ENCODE measurements at places on chromosomes 13 and 19.
A peak's percentile ranks its signal among the peaks of the same experiment; 100 is the strongest.

DNA sequence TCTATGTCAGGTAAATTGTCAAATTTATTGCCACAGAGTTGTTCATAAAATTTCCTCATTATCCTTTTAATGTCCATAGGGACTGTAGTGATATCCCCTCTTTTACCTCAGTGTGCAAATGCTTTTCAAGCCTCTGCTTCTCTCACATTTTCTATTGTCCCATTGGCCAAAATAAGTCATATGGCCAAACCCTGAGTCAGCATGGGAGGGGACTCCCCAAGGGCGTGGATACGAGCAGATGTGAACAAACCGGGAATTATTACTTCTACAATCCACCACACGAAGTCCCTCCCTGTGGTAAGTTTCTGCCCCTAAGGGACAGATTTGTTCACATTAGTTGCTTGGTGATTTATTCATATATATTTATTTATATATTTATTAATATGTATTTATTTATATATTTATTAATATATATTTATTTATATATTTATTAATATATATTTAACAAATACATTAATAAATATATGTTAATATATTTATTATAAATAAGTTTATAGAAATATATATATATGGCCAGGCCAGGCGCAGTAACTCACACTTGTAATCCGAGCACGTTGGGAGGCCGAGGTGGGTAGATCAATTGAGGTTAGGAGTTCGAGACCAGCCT lies 20.1 kb upstream of the CAMSAP3 start:
- no peaks in the 10 kb centered on the region for H3K36me3 ChIP-seq
- no peak overlapping the region for H3K27ac ChIP-seq
- no peak for DNase-seq
- no peaks in the 10 kb centered on the region for H3K27me3 ChIP-seq

- no peaks in the 10 kb centered on the region for H3K27me3 ChIP-seq
- H3K27ac ChIP-seq: no peak overlapping the region
- no peak for DNase-seq
These were observed 53.6 kb downstream of the LMO7 start for GRCh38 chr13:75689686-75690085.

DNA sequence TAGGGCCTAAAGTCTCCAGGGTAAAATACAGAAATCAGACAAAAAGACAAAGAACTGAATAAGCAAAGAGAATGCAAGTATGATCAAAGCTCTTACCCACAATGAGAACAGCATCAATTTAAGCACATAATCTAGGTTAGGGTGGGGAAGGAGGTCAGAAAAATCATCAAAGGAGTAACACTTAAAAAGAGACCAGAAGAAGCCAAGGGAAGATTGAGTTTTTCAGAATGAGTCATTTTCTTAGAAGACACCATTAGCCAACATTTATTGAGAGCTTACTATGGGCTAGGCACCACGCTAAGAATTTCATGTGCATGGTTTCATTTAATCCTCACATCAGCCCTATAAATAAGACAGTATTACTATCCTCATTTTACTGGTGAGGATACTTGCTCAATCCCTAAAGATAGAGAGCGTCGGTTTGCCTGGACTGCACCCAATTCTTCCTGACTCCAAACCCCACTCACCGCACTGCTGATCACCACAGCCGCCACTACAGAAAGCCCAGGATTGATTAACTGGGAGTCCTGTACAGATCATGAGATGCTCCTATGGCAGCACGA lies 1.7 kb upstream of the SHISA2 start:
- DNase-seq: no peak
- no peaks in the 10 kb centered on the region for H3K36me3 ChIP-seq
- no peaks in the 10 kb centered on the region for H3K4me1 ChIP-seq
- H3K27ac ChIP-seq: no peak overlapping the region
- peaks cover 4% of the 10 kb centered on the region for H3K27me3 ChIP-seq
- H3K4me3 ChIP-seq: no peak overlapping the region

- no peak for DNase-seq
- no peaks in the 10 kb centered on the region for H3K36me3 ChIP-seq
- no peaks in the 10 kb centered on the region for H3K4me1 ChIP-seq
These were observed 167.2 kb upstream of the KLF12 start for GRCh38 chr13:74301258-74301935.

DNA sequence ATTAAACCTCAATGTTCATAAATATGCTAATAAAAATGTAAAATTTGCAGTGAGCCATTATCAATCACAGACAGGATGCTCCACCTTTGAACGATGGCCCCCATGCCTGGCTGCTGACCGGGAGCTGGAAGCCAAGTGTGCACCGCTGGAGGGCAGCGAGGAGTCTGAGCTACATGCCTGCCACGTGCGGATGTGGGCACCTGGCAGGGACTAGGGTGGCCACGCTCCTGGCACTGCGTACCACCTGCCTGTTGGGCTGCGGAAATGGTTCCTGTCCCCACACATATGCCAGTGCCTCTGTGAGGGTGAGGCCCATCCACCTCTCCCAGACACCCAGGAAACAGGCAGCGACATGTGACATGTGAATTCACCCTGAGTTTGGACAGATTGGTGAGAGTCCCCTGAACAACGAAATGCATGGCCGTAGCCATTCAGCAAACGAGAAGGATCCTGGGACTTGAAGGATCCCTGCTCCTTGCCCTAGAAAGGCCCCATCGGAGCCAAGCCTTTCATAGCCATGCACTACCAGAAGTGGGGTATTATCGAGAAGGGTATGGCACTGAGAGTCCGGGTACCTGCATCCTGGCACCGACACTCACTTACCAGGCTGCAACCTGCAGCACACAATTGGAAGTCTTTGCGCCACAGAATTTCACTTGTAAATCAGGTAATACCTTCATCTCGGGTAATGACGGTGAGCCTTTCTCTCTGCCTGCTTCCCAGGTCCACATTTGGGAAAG lies 35.8 kb downstream of the TSHZ3 start:
- no peaks in the 10 kb centered on the region for H3K36me3 ChIP-seq
- DNase-seq: no peak
- H3K4me1 ChIP-seq: no peaks in the 10 kb centered on the region
- no peak overlapping the region for H3K4me3 ChIP-seq

GRCh38 chr13:70732611-70733010 lies 624.4 kb upstream of the KLHL1 start:
- no peaks in the 10 kb centered on the region for H3K36me3 ChIP-seq
- H3K27ac ChIP-seq: no peak overlapping the region
- H3K4me3 ChIP-seq: no peak overlapping the region
- no peaks in the 10 kb centered on the region for H3K4me1 ChIP-seq

- no peak overlapping the region for H3K4me3 ChIP-seq
- H3K36me3 ChIP-seq: no peaks in the 10 kb centered on the region
- peaks cover 11% of the 10 kb centered on the region for H3K4me1 ChIP-seq
- no peak overlapping the region for H3K27ac ChIP-seq
- DNase-seq: no peak
These were observed 64.0 kb downstream of the ALOX5AP start for GRCh38 chr13:30799356-30799824.

GRCh38 chr13:31261241-31261640 lies 61.5 kb downstream of the B3GLCT start:
- H3K4me3 ChIP-seq: no peak overlapping the region
- H3K27me3 ChIP-seq: no peaks in the 10 kb centered on the region
- no peak for DNase-seq
- H3K4me1 ChIP-seq: no peaks in the 10 kb centered on the region
- no peaks in the 10 kb centered on the region for H3K36me3 ChIP-seq

GRCh38 chr13:91375116-91375729 lies 23.2 kb upstream of the GPC5 start:
- no peak overlapping the region for H3K27ac ChIP-seq
- no peaks in the 10 kb centered on the region for H3K36me3 ChIP-seq
- DNase-seq: no peak
- H3K27me3 ChIP-seq: no peaks in the 10 kb centered on the region
- H3K4me3 ChIP-seq: no peak overlapping the region

DNA sequence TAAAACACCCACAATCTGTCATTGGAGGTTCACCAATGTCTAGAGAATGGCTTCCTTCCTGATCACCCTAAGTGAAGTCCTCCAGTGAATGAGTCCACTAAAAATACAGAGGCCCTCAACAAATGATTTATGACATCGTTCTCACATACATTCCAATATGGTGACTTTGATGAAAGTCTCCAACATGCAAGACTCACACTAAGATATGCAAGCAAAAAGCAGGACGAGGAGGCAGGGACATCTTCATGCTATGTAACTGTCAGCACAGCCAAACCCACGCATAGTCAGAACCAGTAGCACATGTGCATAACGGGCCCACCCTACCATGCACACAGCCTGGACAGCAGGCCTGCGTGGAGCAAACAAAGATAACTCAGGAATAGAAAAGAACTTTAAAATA lies 16.6 kb upstream of the LSM14A start:
- H3K4me1 ChIP-seq: no peaks in the 10 kb centered on the region
- no peaks in the 10 kb centered on the region for H3K27me3 ChIP-seq
- H3K4me3 ChIP-seq: no peak overlapping the region

GRCh38 chr19:18650021-18650390 lies 13.2 kb downstream of the KLHL26 start:
- H3K27me3 ChIP-seq: no peaks in the 10 kb centered on the region
- no peak overlapping the region for H3K4me3 ChIP-seq
- DNase-seq: no peak
- H3K4me1 ChIP-seq: peaks cover 18% of the 10 kb centered on the region

DNA sequence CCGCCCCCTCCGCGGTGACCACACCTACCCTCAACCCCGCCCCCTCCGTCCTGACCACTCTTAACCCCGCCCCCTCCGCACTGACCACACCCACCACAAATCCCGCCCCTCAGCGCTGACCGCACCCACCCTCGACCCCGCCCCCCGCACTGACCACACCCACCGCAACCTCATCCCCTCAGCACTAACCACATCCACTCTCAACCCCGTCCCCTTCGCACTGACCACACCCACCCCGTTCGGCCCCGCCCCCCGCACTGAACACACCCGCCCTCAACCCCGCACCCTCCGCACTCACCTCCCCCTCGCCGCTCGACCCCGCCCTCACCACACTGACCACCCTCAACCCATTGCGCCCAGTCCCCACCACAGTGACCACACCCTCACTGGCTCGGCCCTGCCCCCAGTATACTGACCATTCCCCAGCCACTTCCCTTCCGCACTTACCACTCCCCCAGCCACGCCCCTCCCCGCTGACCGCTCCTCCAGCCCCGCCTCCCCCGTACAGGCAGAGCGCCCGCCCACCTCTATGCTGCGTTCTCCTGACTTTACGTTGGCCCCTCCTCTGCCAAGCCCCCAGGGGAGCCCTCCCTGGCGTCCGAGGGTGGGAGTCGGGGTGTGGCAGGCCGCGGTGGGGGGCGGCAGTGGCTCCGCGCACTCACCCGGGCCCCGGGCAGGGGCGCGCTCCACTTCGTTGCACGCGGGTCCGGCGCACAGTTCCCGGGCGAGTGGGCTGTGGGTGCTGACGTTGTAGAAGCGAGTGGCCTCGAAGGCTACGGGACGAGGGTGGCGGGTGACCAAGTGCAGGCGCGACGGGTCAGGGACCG lies 8.4 kb downstream of the F2RL3 start:
- no peaks in the 10 kb centered on the region for H3K36me3 ChIP-seq
- H3K27me3 ChIP-seq: no peaks in the 10 kb centered on the region
- peak; percentile 60 for DNase-seq
- peaks cover 44% of the 10 kb centered on the region for H3K4me1 ChIP-seq
- H3K4me3 ChIP-seq: peak overlapping the region; percentile 90
- peak overlapping the region; percentile 7 for H3K27ac ChIP-seq

- no peak within 1 kb of the TSS for H3K4me3 ChIP-seq
- no peaks in the 10 kb centered on the region for H3K36me3 ChIP-seq
- no peaks in the 10 kb centered on the region for H3K27me3 ChIP-seq
- no peak within 1 kb of the TSS for H3K27ac ChIP-seq
- peaks cover 7% of the 10 kb centered on the region for H3K4me1 ChIP-seq
- no peak for DNase-seq
These were observed at the start of gene NRTN for GRCh38 chr19:5804516-5805461. Gene NRTN (plus strand): TSS chr19:5805067. CDS start chr19:5824166, 19,099 bp downstream.

DNA sequence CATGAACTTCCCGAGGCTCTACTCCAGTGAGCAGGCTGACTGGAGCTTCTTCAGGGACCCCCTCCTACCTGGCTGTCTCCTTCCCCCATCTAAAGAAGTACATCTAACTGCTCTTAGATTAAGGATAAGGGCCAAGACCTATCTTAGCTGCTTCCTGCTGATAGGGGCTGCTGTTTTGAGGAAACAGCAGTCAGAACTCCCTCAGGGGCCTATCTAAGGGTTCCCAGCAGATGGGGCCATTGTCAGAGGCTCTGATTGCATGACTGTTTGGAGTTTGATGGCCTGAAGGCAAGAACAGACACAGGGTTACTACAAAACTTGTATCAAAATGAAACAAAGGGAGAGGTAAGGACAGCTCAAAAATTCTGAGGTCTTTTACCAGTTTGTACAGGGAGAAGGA lies 2636.9 kb upstream of the PCDH20 start:
- no peaks in the 10 kb centered on the region for H3K4me1 ChIP-seq
- H3K27me3 ChIP-seq: no peaks in the 10 kb centered on the region
- DNase-seq: no peak

- H3K27ac ChIP-seq: no peak overlapping the region
- no peaks in the 10 kb centered on the region for H3K4me1 ChIP-seq
- H3K4me3 ChIP-seq: no peak overlapping the region
- peaks cover 27% of the 10 kb centered on the region for H3K36me3 ChIP-seq
- DNase-seq: no peak
These were observed 27.2 kb upstream of the CCNP start for GRCh38 chr19:40253611-40254092.

- no peaks in the 10 kb centered on the region for H3K4me1 ChIP-seq
- no peaks in the 10 kb centered on the region for H3K36me3 ChIP-seq
- H3K4me3 ChIP-seq: no peak overlapping the region
- H3K27ac ChIP-seq: no peak overlapping the region
These were observed 256.9 kb downstream of the SPRY2 start for GRCh38 chr13:80083853-80084676.

DNA sequence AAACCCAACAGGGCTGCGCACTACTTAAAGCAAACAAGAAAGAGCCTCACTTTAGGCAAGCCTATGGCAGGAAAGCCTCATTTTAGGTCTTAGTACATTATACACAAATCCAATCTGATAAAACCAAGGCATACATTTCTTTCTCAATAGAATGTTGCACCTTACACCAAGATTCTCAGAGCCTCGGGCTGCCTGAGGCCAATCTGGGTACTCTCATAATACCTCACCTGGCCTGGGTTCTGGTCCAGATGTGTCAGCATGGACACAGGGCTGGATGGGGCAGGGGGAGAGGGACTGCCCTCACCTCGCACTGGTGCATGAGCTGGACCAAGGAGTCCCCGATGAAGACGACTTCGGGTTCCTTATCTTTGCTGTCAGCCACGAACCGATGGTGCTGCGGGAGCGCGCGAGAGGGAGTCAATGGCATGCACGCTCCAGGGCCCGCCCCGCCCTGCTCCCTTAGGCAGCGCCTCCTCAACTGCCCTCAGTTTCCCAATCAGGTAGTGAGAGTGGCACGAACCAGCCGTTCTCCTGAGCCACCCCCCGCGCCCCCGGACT lies at the start of gene PRR19:
TSS of gene PRR19 (plus strand) at position 487 of the 558 bp plus-strand sequence. CDS start 7,453 bp downstream, outside the sequence.
- no peaks in the 10 kb centered on the region for H3K27me3 ChIP-seq
- DNase-seq: no peak
- H3K36me3 ChIP-seq: no peaks in the 10 kb centered on the region
- peak within 1 kb of the TSS; percentile 61 for H3K27ac ChIP-seq
- H3K4me1 ChIP-seq: peaks cover 7% of the 10 kb centered on the region

- H3K4me3 ChIP-seq: no peak overlapping the region
- DNase-seq: no peak
- no peaks in the 10 kb centered on the region for H3K4me1 ChIP-seq
- H3K27ac ChIP-seq: no peak overlapping the region
These were observed 88.8 kb downstream of the LMO7 start for GRCh38 chr13:75724752-75725517.

All from GM12878 (cell line).